HuH-7 (cell line): ENCODE measurements at places on chromosomes 11 and 22.

DNA sequence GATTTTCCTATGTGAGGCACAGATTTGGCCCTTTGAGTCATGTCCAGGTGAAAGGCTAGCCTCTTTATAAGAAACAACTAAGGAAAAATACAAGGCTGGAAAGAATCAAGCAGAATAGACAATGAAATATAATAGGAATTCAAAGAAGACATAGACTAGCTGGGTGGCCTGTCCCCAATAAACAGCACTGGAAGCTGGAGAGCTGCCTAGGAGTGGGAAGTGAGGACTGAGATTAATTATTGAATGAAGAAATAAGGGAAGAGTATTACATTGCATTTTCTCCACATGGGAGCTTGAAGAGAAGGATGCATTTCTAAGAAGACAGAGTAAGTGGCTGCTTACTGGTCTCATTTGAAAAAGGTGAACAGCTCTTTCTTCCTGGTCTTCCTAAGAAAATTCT, 100.0 kb downstream of the CCDC34 start:
- DNase-seq, result no peak

DNA sequence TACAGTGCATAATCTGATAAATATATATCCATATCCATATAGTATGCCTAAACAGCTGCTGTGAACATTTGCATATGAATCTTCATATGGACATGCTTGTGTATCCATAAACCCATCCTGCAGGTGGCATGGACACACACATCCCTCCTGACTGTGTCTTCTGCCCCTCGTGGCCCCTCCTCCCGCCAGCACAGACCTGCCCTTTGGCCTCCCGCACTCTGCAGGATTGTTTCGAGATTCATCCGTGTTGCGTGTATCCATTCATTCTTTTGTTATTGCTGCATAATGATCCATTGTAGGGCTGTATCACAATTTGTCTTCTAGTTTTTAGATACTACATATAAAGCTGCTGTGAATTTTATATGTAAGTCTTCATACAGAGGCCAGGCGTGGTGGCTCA, 24.0 kb downstream of the ZBED4 start:
- DNase-seq, result no peak

GRCh38 chr11:32172848-32173834, 82.3 kb downstream of the RCN1 start:
- DNase-seq, result peak; percentile 76

DNA sequence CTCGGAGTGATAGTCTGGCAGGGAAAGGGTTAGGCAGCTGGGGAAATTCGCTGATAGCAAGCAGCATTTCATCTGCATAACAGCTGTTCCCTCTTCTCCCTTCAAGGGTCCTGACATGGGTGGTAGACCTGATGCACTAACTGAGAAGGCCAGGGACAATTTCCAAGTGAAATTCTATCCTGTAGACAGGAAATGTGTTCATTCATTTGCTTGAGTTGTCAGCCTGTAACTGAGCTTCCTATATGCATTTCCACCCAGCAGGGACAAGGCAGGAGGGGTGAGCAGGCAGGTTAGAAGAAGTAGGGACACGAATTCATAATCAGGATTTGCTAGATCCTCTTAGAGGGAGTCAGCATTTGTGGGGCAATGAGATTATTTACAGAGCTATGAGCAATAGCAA, 154.3 kb upstream of the NCAM1 start:
- no peak for DNase-seq

- peak; percentile 64 for DNase-seq
Measured at GRCh38 chr11:122202951-122203456, 87.0 kb upstream of the BLID start.

DNA sequence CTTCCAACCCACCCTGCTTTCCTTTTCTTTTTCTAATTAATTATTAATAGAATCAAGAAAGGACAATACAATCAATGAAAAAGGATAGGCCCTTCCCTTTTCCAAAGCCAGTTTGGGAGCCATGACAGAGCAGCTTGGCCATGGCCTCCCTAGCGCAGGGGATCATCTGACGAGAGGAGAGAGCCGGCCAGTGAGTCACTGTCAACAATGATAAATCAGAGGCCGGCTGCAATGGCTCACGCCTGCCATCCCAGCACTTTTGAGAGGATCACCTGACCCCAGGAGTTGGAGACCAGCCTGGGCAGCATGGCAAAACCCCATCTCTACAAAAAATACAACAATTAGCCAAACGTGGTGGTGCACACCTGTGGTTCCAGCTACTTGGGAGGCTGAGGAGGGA, 27.5 kb upstream of the KRTAP5-7 start:
- no peak for DNase-seq

DNA sequence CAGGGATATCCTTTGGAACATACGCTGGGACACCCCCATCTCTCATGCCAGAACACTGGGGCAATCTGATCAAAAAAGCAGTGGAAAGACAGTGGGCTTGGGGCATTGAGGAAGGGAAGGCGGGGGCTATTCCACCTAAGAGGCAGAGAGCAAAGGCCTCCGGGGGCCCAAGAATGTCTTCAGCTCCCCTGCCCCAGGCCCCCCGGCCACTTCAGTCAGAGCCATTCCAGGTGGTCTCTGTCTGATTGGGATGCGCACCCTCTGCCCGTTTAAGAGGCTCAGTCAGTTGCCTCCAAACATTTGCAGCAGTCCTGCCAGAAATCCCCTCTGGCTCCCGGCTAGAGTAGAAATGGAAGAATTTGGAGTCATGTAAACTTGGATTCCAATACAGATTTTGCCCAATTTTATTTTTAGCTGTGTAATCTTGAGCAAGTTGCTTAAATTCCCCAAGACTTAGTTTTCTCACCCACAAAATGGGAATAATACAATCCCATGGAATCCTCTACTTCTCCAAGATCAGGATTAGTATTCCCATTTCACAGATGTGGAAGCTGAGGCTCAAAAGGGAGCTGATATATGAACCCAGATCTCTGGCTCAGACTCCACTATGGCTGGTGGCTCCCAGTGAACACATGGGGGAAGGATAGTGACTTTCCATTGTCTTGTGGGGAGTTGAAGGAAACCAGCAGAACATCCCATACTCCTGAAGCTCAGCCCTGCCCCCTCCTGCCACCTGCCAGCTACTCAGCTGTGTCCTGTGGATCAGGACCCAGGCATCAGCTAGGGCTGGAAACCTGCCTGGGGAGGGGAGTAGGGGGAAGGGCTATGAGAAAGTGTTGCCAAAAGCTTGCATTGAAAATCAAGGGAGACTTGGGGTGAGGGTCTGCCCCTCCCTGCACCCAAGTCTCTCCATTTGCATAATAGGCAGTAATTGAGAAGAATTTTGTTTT, 6.1 kb upstream of the WNT11 start:
- DNase-seq, result no peak

GRCh38 chr11:19595499-19595839, 117.2 kb upstream of the NAV2 start:
- DNase-seq, result no peak

GRCh38 chr11:111912535-111912934, at the start of gene HSPB2:
Gene HSPB2 (plus strand): TSS chr11:111912734. CDS start chr11:111912830, 96 bp downstream.
- DNase-seq, result no peak

DNA sequence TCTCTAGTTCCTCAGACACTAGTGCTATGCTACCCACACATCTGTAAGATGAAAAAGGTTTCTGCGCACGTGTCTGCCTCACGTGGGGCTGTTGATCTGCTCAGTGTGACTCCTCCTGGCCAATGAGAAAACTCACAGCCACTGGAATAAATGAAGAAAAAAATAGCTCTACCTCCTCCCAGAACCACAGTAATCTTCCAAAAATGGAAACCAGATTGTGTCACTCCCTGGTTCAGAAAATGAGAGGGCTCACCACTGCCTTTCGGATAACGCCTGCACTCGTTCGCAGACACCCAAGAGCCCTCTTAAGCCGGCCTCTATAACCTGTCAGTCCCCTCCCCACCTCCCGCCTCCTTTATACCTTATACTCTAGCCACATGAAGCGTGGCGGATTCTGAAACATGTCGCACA, 5.1 kb downstream of the APBB1 start:
- DNase-seq, result no peak

- no peak for DNase-seq
Measured at GRCh38 chr11:19995145-19995544, 165.1 kb downstream of the DBX1 start.
